ENCODE measurements at places on chromosomes 2 and 18. TPM values are rescaled to one million over a fixed set of nuclear protein-coding genes. Genes with fewer than 3 reads are reported as not detected.

DNA sequence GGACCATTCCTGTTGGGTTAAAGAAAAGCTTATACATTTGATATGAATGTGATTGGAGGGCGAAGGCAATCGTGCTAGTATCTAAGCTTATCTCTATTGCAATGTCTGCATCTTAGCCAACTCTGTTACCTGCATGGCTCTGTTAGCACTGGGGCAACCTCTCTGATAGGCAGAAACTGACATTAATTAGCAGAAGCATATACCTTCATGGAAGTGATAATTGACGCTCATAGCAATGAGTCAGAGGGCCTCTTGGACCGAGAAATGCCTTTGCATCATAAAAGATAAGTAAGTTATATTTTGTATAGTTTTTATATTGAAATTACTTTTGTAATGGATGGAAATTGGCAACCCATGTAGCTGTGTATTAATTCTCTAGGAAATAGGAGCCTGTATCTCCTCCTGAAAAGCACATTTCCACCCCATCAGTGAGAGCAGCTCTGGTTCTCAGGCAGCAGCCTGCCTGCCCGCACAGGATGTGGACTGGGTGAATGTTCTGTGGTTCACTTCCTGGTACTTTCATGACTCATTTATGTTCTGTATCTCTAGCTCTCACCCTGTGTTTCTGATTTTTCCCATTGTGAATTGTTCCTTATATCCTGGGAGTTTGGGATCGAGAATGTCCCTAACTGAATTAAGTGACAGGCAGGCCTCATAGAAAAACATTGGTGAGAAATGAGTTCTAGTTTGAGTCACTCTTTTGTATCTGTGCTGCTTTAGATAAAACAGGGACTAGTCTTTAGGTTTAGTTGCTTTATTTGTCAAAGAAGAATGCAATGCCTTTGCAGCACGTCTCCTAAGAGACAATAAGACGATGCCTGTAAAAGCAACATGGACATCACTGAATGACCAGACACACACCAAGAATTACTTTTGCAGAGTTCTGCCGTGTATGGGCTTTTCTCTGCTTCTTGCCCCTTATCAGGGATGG lies 344.9 kb downstream of the DCDC2C start:
- DNase-seq, result no peak

- DNase-seq, result no peak
These were observed 36.6 kb downstream of the RPL31 start for GRCh38 chr2:101038455-101039255.

DNA sequence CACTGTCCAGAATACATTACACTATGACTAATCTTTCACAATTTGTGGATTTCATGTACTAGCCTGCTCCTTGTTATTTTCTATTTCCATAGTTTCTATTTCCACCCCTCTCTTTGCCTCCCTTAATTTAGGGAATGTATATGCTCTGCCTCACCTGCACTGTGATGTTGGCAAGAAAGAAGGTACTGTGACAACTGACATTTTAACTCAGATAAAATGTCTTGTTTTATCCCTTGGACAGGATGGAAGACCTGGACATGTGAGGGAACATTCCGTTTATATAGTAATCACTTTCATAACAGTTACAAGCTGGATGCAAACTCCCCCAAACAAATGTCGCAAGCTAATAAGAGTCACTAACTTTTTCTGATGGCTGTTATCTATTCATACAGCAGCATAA lies 21.5 kb upstream of the DSG3 start:
- DNase-seq, result no peak

GRCh38 chr2:105537920-105538319 lies 139.1 kb upstream of the FHL2 start:
- DNase-seq, result no peak

GRCh38 chr2:58845011-58845410 lies 603.9 kb upstream of the FANCL start:
- no peak for DNase-seq

- DNase-seq, result no peak
These were observed 82.4 kb upstream of the HPCAL1 start for GRCh38 chr2:10220045-10220901.

DNA sequence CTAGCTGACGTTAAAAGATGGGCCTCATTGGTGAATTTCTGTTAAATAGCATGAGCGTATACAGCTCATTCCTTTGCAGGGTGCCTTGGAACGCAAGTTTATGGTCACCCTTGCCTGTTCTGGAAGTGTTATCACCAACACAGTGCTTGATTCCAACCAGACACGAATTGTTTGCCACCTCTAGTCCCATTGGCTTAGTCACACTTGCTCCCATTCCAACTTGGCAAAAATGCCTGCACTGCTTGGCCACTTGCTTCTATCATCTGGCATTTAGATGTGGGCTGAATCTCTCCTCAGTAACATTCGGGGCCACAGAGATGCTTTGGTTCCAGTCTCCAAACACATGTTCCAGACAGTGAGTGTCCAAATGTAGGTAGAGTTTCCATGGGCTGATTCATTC lies 27.5 kb upstream of the ACVR1 start:
- DNase-seq, result no peak

DNA sequence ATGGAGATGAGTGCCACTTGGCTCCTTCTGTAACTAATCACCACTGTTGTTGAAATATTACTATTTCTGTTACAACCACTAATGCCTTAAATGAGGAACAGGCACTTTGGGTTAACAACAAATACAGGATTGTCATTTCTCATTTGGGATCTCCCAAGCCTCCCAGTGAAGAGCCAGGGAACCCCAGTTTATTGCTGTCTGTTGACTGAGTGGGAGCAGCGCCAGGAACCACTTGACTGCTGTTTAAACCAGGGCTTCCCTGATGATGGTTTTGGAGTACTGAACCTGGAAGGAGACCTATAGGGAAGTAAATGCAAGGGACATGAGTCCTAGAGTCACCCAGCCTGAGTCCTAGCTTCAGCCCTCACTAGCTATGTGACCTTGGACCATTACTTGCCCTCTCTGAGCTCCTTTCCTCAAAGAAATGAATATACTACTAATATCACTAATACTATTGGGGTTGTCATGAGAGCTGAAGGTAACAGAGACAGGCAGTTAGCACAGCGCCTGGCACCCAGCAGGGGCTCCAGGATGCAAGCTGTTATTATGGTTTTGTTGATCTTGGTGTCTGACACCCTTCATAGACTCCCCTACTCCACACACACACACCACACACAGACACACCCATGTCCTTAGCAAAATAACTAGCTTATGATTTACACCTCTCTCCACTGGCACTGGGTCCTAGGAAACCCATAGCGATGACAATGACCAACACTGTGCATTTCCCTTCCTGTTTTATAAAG lies 104.2 kb upstream of the FZD7 start:
- no peak for DNase-seq

DNA sequence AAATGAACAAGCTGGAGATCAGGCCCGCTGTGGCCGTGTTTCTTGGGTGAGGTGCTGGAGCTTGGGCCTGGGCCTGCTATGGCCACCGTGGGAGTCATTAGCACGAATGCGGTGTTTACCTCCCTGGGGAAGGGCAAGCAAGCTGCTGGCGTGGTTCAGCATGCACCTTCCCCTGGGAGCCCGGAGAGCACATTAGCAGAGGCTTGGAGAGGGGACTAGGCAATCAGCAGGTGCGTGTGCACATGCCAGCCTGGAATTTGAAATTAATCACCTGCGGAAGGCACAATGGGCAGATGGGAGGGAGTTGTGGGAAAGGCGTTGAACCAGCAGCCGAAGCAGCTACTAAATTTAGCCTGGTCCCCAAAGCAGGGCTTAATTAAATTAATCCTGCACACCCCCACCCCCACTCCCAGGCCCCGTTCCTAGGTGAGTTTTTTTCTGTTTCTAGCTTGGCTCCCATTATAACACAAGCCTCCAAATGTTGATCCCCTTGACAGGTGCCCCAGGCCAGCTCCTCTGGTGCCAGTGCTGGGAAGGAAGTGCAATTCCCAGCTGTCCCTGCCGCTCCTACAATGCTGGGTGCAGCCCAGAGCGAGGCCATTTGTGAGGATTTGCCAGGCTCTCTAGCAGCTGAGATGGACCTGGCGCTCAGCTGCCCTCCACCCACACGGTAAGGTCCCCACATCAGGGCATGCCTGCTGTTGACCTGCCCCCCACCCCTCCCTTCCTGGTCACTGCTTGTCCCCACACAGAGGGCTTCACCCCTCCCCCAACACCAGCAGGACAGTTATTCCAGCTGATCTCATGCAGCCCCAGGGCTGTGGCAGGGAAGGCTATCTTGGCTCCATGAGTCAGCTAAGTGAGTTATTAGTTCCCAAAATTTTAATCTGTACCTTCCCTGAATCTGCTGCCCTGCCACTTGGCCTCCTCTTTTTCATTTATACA lies 115.0 kb downstream of the ZBTB7C start:
- peak; percentile 19 for DNase-seq

GRCh38 chr2:54577035-54577434 lies 120.9 kb downstream of the SPTBN1 start:
- peak; percentile 48 for DNase-seq

DNA sequence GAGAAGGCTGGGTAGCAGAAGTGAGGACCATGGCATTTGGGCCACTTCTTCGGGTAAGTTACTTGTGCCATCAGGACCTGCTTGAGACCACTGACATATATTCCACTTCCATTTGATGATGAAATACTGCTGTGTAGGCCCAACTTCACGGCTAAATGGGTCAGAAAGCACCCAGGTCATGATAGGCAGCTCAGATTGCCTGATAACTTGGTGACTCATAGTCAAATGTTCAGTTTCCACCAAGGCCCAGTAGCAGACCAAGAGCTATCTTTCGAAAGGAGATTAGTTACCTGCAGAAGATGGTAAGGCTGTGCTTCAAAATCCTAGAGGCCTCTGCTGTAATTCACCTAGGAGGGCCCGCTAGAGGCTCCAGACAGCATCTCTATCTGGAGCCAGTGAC lies 31.8 kb upstream of the MEX3C start:
- no peak for DNase-seq

- DNase-seq, result no peak
These were observed 339.3 kb upstream of the TMEFF2 start for GRCh38 chr2:192534072-192534471.

- no peak for DNase-seq
These were observed 1.7 kb upstream of the CATIP start for GRCh38 chr2:218354850-218355443.

GRCh38 chr2:85132397-85132796 lies 795 bp upstream of the TCF7L1 start:
- DNase-seq, result peak; percentile 36

DNA sequence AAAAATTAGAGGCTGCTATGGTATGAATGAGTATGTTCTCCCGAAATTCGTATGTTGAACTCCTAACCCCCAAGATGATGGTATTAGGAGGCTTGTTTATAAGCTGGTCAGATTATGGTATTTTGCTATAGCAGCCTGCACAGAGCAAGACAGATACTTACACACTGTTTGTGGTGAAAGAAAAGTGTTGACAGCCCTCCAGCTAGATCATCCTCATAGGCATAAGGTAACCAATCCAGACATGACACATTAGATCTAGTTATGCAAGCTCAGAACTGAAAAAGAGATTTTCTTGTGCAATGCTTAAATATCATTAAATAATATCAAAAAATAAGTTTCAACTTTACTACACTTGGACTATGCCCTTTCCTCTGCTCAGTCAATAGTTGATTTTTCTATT lies 107.1 kb downstream of the ABCA12 start:
- DNase-seq, result no peak

DNA sequence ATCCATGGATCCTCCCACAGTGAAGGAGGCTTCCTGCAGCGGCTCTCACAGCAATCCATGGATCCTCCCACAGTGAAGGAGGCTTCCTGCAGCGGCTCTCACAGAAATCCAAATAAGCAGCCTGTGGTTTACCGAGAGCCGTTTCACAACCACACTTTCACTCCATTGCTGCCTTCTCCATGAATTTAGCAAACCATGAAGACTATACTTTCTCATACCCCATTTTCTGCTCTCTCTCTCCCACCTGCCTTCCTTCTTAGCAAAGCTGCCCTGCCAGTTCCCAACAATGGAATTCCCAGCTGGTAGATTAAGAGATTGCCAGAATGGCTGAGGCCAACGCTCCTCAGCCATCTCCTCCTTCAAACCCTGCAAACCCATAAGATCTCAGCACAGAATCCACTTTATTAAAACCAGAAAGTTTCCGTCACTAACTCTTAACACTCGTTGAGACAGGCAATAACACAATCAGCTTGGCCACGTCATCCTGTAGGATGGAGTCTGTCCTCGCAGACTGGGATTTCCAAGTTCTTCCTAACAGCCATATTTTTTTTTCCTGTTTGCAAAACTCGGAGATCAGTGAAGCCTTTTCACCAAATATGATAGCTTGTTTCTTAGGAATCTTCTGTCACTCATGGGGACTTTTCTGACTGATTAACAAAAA lies 162.2 kb downstream of the PXDN start:
- DNase-seq, result peak; percentile 24

DNA sequence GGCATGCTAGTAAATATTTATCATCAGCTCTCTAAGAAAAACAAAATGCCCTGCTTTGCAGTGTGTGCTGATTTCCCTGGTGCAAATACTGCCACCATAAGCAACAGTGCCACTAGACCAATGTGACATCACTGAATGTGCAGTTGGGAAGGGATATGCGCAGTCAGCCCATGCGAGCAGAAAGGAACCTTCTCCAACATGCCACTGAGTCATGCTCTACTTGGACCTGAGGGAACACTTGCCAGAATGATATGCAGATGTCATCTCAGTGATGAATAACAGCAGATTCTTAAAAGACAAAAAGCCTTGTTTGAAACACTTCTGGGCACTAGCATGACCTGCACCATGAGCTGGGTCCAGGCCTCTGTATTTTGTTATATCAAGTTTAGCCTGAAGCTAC lies 55.3 kb upstream of the REL start:
- no peak for DNase-seq

GRCh38 chr2:7530001-7530400 lies 612.8 kb downstream of the RNF144A start:
- DNase-seq, result no peak

The DTNA gene
- 17.9 TPM for total RNA-seq

The AQP4 gene
- 1.5 TPM for total RNA-seq

The ST6GAL2 gene
- 2.3 TPM for total RNA-seq

Measured in breast epithelium (tissue), 4 donors.